ENCODE measurements at places on chromosomes 3 and 15.

DNA sequence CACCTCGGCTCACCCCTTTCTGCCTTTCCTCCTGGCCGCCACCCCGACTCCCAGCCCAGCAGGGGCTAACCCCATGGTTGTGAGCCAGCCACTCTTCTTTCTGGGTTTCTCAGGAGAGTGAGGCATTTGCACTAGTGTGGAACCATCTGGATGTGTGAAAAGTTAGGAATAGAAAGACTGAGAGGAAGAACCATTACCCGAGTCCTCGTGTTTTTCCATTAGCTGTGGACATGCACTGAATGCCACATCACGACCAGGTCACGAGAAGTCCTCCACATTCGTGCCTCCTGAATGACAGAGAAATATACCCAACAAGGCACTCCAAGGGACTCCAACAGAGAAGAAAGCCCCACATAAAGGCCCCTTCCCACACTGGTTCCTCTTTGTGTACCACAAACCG lies 18.0 kb upstream of the RAD18 start:
- no peak for DNase-seq

DNA sequence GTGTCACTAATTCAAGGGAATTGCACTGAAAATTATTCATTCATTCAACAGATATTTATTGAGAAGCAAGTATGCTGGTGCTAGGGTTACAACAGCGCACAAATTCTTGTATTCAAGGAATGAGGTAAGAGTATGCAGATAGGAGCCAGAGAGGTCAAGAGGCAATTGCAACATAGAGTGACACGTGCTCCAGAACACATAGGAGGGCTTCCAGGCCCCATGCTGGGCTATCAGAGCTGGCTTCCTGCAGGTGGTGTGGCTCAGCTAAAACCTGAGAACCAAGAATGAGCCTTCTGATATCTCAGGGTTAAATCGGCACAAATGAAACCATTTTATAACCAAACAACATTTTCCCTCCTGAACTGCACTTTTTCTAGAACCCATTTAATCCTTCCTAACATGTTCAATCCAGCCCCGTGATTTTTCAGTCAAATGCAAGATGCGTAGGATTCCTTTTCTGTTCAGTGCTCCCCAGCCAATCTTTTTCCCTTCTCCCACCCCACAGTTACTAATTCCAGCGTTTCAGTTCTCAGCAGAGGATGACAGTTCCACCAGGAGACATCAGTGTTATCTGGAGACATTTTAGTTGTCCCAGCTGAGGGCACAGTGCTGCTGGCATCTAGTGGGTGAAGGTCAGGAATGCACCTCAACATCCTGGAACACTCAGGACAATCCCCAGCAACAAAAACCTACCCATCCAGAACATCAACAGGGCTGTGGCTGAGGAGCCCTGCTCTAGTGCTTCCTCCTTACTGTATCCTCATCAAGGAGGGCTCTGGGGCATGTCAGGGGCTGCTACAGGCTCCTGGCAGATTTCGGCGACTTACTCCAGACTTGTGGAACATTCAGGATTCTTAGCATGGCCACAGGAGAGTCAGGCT lies 13.1 kb downstream of the CCR5AS start:
- no peak for DNase-seq

GRCh38 chr15:49706805-49707204 lies 86.0 kb downstream of the DTWD1 start:
- no peak for DNase-seq

- no peak for DNase-seq
Measured at GRCh38 chr3:195384952-195385351, 57.9 kb downstream of the ACAP2 start.

DNA sequence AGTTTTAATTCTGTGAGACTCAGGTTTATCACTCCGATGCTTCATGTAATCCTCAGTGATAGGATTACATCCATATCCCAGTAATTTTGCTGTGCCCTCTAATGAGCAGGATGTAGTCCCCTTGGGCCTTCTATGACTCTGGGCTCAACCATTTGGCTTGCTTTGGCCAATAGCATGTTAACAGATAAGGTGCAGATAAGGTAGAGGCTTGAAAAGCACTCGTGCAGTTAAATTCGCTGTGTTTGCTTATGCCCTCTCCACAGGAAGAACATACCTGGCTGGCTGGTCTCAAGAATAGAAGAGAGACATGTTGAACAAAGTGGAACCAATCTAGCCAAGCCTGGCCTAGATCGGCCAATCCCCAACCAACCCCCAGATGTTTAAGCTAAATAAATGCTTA lies 20.1 kb downstream of the CCDC13 start:
- no peak for DNase-seq

GRCh38 chr3:16132928-16133327 lies 41.6 kb upstream of the GALNT15 start:
- no peak for DNase-seq
